ENCODE measurements at places on chromosomes 3 and 15. TPM values are rescaled to one million over a fixed set of nuclear protein-coding genes. Genes with fewer than 3 reads are reported as not detected.

The CLRN1 gene
- total RNA-seq, result not detected

The KLHL24 gene
- 75.2 TPM for total RNA-seq

The GMPS gene
- 39.6 TPM for total RNA-seq

The GPR62 gene
- total RNA-seq, result not detected

The EIF1B gene
- 14.5 TPM for total RNA-seq

The HEG1 gene
- total RNA-seq, result 7.6 TPM

The ACTC1 gene
- total RNA-seq, result not detected

The EPHA3 gene
- under 0.01 TPM for total RNA-seq

All from melanocyte of skin (primary cell).